ENCODE measurements at places on chromosomes 3 and 15.
A peak's percentile ranks its signal among the peaks of the same experiment; 100 is the strongest.

- no peak for DNase-seq
Measured at GRCh38 chr15:29698030-29698701, 124.1 kb downstream of the TJP1 start.

GRCh38 chr15:73918784-73919183 lies 7.5 kb upstream of the LOXL1 start:
- DNase-seq: no peak

- DNase-seq: peak; percentile 58
Measured at GRCh38 chr3:197906023-197906849, 43.8 kb upstream of the RPL35A start.

DNA sequence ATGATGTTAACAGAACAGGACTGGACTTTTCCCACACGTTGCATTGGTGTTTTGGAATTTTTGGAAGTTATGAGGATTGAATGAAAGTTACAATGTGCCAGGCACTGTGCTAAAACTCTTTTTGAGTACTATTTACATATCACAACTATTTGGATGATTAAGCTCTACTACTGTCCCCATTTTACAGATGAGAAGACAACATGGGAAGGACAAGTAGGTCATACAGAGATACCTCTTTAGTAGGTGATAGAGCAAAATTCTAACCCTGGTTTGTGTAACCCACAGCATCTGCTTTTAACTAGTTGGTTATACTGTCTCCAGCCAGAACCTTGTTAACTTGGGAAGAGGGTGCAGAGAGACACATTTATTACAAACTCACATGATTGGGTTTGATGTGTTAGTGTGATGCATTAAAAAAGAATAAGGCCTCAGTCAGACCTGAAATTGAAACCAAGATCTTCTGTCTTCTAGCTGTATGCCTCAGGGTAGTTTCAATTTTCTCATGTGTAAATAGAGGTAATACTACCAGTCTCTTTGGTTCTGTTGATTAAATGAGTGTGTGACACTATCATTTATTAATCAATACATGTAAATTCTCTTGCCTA lies 1.4 kb downstream of the NDUFB4 start:
- DNase-seq: no peak

DNA sequence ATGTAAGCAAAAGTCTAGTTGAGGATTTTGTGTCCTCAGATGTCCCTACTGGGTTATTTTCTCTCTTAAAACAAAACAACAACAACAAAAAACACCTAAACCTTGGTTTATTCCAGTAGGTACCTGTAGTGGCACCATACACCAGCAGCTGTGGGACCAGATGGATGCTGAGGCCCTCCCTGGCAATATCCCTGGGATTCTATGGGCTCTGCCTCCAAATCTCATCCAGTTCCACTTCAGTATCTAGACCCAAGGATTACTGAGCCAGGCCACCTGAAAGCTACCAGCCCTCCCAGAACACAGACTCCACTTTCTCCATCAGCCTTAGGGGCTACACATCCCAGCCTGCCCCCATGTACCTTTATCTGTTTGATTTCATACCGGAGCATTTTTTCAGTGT lies 1.7 kb downstream of the TIMP4 start:
- DNase-seq: no peak

DNA sequence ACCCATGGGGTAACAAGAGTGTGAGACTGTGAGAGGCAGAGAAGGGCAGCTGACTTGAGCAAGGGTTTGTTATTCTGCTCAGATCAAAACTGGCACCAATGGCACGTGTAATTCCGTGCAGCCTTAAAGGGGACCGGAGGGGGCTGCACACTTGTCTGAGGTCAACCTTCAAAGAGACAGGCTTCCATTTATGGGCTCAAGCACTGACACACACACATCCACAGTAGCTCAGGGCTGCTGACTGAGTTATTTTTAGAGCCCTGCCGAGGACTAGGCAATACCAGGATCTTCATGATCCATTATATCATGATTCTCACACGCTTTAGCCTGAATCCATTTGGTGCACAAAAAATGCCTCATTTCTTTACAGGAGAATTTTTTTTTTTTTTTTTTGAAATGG lies 20.6 kb upstream of the SPTBN5 start:
- DNase-seq: no peak

DNA sequence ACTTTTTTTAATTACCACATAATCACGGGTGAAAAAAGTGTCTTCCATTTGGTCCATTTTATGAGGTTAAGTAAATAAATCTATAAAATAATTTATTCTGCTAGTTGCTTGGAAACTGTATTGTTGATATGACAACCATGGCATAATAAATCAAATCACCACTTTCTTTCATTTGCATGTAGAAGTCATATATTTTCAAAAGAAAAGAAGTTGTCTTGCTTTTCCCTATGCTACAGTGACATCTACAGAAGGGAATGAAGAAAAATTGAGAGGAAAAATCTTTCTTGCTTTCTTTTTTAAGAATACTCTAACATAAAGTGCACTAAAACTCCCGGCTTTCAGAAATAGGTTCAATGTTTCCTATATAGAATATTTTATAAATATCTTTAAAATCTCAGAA lies 228.5 kb downstream of the ZBBX start:
- no peak for DNase-seq

GRCh38 chr3:73521734-73522336 lies 102.9 kb downstream of the PDZRN3 start:
- DNase-seq: no peak

DNA sequence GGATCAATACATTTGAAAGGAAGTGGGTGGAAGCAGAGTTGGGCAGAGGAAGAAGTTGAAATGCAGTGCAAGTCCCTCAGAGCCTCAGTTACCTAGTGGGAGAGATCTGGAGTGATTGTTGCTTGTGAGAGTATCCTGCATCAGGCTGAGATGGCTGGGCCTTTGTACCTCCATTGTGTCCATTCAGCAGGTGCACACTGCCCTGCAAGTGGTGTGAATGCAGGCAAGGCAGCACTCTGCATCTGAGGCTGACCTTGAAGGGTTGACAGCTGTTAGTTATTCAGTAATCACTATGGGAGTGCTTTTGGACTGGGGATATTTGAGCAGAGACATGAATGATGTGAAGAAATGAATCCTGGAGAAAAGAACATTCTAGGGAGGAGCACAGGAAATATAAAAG lies 25.2 kb downstream of the ATP6V1A start:
- DNase-seq: no peak

GRCh38 chr3:71262364-71263265 lies 320.9 kb downstream of the FOXP1 start:
- no peak for DNase-seq

DNA sequence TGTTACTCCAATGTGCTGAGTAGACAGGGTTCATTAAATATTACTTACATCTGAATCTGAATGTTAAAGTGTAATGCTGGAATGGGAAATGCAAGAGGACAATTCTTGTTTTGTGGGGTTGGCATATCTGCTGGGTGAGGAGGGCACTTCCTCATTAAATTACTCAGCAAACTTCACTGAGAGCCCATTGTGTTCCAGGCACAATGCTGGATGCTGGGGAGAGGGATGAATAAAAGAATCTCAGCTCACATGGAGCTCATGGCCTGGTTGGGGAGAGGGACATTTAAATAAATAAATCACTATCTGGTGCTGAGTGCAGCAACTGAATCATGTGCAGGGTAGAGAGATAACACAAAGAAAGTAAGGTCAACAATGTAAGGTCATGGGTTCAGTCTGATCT lies 199.2 kb upstream of the CFAP20DC start:
- DNase-seq: no peak

DNA sequence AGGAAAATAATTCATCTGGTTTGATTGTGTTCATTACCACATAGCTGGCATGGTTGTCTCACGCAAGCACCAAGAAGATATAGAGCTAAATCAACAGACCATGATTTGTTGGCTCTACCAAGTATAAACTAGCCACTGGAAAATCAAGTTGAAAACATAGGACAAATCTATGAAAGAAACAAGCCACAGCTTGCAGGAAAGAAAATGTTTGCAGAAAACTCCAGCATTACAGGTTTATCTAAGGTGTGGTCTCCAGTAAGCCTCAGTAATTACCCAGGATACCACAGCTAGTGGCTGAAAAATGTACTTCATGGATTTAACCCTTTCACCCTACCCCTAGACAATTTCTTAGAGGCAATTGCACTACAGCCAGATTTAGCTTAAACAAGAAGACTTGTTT lies 340.6 kb downstream of the SOX2 start:
- no peak for DNase-seq

DNA sequence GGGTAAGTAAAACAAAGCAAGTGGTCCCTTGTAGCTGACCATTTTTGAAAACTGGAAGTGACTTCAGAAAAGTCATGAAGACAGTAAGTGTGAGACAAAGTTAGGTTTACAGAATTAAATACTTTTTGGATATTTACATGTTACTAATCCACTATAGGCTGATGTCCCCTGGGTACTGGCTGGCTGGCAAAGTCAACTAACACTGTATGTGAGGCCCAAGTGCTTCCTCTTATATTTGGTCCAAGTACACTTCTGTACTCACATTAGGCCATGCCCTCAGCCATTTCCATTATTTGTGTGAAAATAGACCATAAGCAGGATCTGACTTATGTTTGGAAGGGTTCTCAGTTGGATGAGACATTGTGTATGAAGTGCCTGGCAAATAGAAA lies 5.5 kb upstream of the LEKR1 start:
- no peak for DNase-seq

DNA sequence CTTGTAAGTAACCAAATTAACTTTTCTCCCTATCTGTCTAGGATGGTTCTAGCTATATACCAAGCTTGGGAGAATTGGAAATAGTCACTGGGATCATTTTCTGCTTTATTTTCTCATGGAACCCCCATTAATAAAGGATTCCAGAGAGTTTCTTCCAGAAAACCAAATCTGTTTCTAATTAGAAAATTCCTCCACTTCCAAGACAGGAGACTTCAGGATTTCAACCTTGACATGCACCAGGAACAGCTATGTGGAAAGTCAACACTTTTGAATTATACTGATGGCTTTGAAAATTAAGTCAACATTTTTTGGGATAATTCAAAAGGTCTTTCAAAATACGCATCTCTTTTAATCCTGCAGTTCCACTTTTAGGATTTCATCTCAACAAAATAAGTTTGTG lies 138.3 kb downstream of the MEX3B start:
- DNase-seq: no peak

DNA sequence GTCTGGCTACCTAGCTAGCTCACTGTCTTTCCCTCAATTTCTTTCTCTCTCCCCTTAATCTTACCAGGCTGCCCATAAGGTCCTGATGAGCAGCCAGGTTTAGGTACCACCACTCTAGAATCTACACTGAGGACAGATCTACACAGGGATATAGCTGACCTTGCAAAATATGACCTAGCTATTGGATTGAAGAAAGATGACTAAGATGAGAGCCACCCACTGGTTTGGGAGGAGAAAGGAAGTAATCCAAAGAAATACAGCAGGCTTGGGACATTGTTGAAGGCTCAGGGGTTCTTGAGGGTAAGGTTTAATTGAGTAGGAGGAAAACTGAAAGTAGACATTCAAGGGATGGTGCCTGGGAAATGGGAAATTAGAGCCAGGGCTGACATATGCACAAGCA lies 142.0 kb upstream of the TMC3 start:
- DNase-seq: no peak

DNA sequence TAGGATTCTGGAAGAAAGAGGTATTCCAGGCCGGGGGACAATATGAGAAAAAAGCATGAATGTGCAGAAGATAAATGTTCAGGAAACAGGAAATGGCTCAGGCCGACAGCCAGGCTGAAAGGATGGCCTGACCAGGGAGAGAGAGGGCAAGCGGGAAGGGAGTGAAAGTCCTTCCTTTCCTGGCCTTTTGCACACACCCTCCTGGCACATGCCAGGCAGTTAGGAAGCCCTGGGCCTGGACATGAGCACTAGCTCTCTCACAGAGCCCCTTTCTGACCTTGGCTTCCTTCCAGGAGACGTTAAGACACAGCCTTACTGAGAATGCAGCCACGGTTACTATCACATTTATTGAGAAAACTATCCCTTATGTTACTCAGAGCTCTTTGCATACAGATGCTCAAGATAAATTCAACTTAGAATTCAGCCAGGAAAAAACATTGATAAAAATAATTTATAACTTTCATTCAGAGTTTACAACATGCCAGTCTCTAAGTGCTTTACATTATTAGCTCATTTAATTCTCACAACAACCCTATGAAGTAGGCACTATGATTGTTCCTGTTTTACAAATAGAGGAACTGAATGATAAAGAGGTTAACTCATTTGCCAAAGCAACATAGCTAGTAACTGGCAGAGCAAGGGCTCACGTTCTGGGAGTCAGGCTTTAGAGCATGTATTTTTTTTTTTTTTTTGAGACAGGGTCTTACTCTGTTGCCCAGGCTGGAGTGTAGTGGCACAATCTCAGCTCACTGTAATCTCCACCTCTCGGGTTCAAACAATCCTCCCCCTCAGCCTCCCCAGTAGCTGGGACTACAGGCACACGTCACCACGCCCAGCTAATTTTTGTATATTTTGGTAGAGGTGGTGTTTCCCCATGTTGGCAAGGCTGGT lies 39.4 kb upstream of the SMAD3 start:
- no peak for DNase-seq

DNA sequence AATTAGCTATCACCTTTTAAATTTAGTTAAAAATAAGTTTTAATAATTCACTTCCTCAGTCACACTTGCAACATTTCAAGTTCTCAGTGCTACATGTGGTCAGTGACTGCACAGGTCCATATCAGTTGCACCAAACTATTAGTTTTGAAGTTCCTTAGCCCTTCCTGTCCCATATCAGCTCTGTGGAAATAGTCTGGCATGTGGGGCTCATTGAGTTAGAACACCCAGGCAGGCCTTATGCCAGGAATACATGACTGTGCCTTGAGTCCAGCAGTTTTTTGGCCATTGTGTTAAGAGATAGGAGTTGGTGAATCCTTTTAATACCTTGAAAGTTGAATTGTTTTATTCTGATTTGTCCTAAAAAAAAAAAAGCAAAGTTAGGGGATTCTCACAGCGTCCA lies 153.7 kb upstream of the BFSP2 start:
- DNase-seq: no peak

DNA sequence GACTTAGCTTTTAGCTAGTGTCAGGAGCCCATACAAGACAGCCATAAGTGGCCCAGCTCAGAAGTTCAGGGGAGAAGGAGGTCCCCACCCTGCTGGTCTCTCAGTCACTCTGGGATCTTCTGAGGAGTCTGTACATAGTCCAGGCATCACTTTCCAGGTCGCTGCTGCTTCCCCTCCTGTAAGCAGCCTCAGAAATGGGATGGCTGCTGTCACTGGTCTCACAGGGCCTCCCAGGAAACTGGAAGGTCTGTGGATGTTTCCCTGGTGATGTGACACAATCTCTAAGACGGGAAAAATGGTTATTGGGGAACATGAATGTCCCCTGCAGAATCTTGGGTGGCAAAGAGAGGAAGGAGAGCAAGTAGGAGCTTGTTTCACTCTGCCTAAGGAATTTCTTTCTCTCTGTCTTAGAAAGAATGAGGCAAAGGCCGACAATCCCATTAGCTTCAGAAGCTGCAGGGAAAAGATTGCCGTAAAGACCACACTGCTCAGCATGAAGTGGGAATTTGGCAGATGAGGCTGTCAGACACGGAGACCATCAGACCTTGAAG lies 43.2 kb upstream of the TNFAIP8L3 start:
- DNase-seq: no peak

- DNase-seq: no peak
Measured at GRCh38 chr3:158768361-158768787, 33.5 kb upstream of the MFSD1 start.

All from stimulated activated CD8-positive, alpha-beta memory T cell treated with anti-CD3 and anti-CD28 coated beads, Interleukin-15, amount 100 ng/mL, for 24 hours (primary cell).